ENCODE measurements at places on chromosomes 13 and 19.

DNA sequence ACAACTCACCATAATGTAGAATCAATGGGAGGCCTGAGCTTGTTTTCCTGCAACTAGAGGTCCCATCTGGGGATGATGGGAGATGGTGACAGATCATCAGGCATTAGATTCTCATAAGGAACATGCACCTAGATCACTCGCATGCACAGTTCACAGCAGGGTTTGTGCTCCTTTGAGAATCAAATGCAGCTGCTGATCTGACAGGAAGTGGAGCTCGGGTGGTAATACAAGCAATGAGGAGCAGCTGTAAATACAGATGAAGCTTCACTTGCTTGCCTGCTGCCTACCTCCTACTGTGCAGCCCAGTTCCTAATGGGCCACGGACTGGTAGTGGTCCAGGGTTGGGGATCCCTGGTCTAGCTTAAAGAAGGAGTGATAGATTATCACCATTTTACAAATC, 33.0 kb downstream of the KPNA3 start:
- DNase-seq = no peak

- no peak for DNase-seq
Measured at GRCh38 chr13:79051472-79051871, 354.6 kb downstream of the RBM26 start.

- DNase-seq = no peak
Measured at GRCh38 chr19:49573009-49573408, 7.3 kb downstream of the NOSIP start.

DNA sequence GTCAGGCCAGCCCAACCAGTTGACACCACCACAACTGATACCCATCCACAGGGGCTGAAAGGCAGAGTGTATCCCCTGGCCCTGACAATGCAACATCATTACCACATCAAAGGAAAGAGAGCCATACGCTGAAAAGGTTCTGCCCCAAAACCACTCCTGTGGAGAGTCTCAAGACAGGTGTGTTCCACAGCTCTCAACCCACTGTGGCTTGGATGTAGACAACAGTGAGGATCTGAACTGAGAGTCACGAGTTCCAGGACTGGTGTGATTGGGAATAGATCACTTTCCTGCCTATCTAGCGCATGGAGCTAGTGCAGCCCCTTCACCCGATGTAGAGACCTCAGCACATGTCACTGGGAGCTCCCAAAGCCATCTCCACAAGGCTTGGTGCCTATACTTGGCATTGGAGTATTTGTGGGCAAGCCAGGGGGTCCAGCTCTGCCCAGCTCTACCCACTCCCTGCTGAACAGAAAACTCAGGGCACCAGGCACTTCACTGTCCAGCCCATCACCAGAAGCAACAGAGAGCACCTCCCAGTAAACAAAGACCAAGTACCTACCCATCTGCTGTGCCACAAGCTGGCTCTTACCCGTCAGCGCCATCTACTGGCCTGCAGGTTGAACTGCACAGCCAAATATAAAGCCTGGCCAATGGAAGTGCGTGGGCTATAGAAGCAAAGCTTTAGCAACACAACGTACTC, 579.5 kb downstream of the UQCRFS1 start:
- peak; percentile 8 for DNase-seq

DNA sequence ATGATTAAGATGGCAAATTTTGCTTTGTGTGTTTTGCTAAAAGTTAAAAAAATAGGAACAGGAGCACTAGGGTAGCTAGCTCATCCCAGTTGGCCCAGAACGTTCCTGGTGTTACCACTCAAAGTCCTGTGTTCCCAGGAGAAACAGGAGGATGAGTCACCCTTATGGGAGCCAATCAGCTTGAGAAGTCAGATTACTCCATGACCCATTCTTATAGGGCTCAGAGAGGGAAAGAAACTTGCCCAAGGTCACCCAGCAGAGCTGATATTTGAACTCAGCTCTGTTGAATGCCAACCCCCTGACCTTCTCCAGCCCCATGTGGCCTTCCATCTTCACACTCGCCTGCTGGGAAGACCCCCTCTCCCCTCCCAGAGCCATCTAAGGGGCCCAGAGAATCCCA, 13.0 kb downstream of the NMRK2 start:
- no peak for DNase-seq

- no peak for DNase-seq
Measured at GRCh38 chr13:37202264-37202663, 96.8 kb upstream of the CSNK1A1L start.
